Retinal pigment epithelial cell (primary cell): ENCODE measurements at places on chromosomes 6 and 20.

- no peak for DNase-seq
Measured at GRCh38 chr6:45837541-45838200, 178.0 kb downstream of the CLIC5 start.

- no peak for DNase-seq
Measured at GRCh38 chr20:52806918-52807317, 165.2 kb upstream of the TSHZ2 start.

- no peak for DNase-seq
Measured at GRCh38 chr6:5610640-5611039, 349.3 kb downstream of the FARS2 start.

DNA sequence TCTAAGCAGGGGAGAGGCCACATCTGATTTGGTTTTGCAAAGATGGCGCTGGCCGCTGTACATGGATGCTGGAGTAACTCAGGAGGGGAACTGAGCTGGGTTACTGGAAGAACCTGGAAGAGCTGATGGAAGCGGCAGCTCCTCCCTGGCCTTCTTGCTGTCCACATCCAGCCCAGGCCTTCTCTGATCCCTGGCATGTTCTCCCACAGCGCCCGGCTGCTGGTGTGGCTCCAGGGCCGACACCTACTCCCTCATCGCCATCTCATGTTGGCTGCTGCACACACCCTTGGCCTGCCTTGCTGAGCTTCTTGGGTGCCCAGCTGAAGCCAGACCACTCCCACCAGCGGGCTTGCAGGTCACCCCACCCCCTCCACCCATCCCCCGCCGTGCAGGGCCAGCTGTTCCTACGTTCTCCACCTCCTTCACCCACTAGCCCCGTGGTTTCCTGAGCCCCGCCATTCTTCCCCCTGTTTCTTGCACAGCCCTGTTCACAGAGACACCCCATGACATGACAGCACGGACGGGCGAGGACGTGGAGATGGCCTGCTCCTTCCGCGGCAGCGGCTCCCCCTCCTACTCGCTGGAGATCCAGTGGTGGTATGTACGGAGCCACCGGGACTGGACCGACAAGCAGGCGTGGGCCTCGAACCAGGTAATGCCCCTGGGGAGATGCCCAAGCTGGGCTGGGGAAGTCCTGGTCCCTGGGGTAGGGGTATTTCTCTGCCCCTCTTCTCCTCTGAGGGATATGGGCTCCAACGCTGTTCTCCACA, 28.4 kb downstream of the VSTM2L start:
- DNase-seq = no peak

GRCh38 chr6:79440598-79440997, 96.6 kb downstream of the LCA5 start:
- no peak for DNase-seq

DNA sequence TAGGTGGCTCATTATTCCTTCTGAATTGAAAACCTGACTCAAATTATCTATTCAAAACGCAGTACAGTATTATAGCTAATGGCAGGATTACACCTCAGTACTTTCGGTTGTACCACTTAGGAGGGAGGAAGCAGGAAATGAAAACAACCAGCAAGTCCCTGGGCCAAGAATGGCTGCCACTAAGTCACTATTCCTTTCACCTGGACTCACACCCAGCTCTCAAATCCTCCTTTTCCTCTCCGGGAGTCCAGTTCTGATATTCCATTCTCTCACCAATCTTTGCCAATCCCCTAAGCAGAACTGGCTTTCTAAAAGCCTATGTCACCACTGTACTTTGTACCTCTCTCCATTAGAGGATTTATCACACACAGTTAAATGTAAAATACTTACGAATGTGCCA, 20.6 kb downstream of the TMEM242 start:
- DNase-seq = no peak

DNA sequence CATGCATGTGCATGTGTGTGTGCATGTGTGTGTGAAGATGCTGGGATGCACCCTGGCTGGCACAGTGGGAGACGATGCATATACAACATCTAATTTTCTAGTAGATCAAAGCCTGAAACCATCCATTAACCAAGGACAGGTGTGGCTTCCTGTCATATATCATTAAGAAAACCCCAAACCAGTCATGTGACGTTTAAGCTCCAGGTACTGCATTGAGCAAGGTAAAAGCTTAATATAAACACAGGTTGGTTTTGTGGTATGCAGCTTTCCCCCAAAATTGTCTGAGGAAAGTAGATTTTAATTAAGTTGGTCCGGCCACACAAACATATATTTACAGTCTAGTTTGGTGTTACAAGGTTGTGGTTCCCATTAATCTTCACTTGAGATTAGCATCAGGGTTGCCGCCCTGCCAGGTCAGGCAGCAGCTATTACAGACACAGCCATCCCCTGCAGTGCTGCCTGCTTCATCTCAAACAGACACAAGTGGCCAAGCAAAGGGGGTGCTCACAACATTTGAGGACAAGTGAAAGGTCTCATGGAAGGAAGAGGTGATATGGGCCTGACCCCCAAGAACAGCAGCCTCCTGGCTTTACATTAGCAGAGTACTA, 48.6 kb upstream of the NAA20 start:
- DNase-seq = no peak

DNA sequence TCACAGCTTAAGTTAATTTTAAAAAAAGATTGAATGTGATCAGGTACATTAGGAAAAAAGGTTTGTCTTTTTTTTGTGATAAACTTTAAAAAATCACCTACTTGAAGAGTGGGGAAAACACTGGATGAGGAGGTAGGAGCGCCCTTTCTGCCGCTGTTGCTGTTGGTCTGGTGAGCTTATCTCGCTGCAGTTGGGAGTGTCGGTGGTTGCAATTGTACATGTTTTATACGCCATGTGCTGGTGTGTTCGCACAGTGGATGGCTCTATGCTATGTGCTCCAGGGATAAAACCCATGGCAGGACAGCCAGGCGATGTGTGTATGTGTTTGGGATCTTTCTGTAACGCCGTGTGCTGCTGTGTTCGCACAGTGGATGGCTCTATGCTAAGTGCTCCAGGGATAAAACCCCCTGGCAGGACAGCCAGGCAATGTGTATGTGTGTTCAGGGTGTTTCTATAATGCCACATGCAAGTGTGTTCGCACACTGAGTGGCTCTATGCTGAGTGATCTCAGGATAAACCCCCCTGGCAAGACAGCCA, 1.7 kb downstream of the SLC22A3 start:
- DNase-seq = no peak

DNA sequence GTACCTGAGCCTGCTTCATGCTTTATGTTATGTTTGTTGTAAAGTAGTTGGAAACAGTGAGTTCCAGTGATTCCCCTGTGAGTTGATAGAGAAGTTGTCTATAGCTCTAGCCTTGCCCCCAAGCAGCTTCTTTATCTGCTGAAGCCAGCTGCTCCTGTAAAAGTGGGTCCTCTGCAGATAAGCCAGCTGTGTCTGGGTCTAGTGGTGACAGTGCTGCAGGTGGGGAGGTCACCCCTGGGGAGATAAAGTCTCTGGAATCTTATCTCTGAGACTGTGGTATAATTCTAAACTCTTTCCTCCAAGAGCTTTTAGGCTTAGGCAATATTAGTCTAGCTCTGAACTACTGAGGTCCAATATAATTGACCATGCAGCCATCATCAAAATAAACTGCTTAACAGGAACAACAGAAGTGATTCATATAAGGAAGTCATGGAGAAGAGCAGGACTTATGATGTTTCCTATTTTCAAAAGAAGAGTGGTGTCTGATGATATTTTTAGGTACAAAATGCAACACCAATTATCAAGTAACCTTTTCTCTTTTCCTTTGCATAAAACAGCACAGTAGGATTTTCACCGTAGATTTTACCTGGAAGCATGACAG, 44.2 kb upstream of the TMEM217 start:
- DNase-seq = no peak

DNA sequence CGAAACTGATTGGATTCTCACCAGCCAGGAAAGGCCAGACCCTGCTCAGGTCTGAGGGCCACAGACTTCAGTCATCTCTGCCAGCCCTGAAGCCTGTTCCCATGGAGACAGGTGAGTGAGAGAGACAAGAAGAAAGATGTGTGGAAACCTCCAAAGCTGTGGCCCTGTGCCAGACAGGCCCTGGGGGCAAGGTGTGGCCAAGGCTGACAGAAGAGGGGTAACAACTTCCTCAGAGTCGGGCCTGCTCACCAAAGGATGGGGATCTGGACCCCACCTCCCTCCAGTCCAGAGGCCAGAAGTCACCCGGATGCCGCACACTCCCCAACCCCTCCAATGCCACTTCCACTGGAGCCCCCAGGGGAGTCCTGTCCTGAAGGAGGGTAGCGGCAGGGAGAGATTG, 73.6 kb downstream of the MDGA1 start:
- DNase-seq = no peak

- DNase-seq = no peak
Measured at GRCh38 chr6:85662251-85662650, 19.6 kb upstream of the SYNCRIP start.

GRCh38 chr6:68502946-68503345, 132.1 kb upstream of the ADGRB3 start:
- no peak for DNase-seq

DNA sequence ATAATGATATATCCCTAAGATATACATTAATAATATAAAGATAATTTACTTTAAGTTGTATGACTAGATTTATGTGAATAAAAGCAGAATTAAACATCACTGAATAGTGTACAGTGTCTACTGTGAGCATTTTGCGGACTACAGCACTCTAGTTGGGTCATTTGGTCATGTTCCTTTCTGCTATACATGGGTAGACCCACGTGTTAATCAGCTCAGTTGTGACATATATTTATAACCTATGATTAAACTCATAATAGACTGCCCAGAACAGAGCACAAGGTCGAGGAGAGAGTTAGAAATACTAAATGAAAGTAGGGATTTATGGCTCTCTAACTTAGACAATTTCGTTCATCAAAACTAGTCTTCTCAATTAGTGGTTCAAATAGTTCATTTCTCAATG, 852.7 kb downstream of the EPHA7 start:
- DNase-seq = no peak

GRCh38 chr6:147738516-147739162, 230.1 kb downstream of the SAMD5 start:
- no peak for DNase-seq

GRCh38 chr20:46559001-46559400, 8.5 kb upstream of the OCSTAMP start:
- no peak for DNase-seq

GRCh38 chr6:11028959-11029358, 15.1 kb downstream of the ELOVL2 start:
- no peak for DNase-seq
